ENCODE measurements at places on chromosomes 11 and 22.
A peak's percentile ranks its signal among the peaks of the same experiment; 100 is the strongest.

DNA sequence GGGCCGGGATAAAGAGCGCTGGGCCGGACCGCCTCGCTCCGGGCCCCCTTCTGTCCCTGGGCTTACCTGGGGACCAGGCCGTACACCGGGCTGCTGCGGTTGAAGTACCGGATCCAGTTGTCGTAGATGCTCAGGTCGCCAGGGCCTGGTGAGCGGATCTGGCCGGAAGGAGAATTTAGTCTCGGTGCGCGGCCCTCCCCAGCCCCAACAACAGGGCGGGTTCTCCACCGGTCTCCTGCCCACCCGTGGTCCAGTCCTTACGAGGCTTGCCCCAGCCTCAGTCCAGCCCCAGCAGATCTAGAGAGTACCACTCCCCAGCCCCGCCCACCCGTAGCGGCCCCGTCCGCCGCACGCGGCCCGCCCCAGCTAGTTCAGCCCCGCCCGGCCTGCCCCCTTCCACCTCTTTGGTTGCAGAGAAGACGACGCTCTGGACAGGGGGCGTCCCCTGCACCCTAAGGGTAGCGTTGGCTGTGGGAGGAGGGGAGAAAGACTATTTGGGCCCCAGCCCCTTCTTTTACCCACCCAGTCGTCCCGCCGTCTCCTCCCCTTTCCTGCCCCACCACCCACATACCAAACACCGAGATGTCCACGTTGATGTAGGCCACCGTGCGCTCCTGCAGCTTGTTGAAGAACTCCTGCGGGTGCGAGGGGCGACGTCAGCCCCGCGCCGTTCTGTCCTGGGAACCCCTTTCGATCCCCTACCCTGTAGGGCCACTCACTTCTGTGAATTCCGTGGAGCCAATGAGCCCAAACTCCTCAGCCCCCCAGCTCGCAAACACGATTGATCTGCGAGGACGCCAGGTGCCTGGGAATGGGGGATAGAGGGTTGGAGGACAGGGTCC is 6.8 kb downstream of the SAC3D1 start:
- H3K36me3 ChIP-seq, result peaks cover 14% of the 10 kb centered on the region
- no peaks in the 10 kb centered on the region for H3K4me1 ChIP-seq
- no peaks in the 10 kb centered on the region for H3K27me3 ChIP-seq
- DNase-seq, result peak; percentile 5

DNA sequence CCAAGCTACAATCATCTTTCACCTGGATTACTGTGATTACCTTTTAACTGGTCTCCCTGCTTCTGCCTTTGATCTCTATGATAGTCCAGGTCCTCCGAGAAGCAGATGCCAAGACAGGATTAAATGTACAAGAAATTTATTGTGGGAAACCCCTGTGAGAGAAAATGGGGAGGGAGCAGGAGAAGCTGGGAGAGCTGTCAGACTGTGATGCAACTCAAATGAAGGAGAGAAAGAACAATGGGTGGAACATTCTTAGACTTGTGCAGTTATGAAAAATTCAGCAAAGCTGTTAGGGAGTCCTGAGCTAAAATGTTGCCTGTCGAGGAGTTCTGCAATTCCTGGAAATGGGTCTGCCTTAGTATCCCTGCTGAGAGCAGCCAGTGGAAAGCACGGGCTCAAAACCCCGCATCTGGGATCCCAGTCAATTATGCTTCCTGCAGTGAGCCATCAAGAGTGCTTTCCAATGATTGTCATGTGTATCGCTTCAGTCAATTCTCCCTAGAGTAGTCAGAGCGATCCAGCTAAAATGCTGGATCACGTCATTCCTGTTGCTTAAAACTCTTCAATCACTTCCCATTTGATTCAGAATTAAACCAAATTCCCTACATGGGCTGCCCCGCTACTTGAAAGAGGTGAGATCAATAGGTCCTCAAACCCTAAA is 16.5 kb upstream of the CSTF3 start:
- DNase-seq, result no peak
- H3K4me3 ChIP-seq, result no peak overlapping the region
- no peaks in the 10 kb centered on the region for H3K36me3 ChIP-seq
- no peaks in the 10 kb centered on the region for H3K27me3 ChIP-seq
- no peak overlapping the region for H3K27ac ChIP-seq

DNA sequence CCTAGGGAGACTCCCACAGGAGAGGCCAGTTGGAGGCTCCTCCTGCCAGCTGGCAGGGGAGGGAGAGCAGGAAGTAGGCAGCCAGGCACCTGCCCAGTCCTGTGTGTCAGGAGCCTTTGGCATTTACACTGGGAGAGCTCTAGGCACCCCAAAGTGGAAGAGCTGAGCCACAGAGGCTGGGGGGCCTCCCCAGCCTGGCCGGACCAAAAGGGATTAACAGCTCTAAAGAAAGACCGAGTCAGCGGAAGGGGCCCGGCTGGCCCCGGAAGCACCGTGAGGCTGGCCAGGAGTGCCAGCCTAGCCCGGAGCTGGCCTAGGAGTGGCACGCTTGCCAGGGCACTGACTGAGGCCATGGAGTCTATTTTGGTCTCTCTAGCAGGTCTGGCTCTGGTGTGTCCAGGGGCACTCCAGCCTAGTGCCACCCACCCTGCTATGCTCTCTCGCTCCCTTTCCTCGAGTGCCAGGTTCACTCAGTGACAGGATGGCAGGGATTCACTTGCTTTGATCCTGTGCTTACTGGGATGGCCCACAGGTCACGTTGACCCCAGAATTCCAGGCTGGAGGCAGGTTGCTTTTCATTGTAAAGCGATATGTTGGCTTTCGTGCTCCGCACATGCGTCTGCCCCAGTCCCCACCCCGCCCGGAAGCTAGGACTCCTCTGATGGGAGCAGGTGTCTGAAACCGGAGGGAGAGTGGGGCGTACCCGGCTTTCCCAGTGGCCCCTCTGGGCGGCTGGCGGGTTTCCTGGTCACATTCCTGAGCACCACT is 3.3 kb upstream of the KMT5B start:
- no peaks in the 10 kb centered on the region for H3K36me3 ChIP-seq
- H3K27ac ChIP-seq, result no peak overlapping the region
- H3K4me3 ChIP-seq, result no peak overlapping the region
- no peak for DNase-seq
- peaks cover 14% of the 10 kb centered on the region for H3K4me1 ChIP-seq
- no peaks in the 10 kb centered on the region for H3K27me3 ChIP-seq

- H3K27me3 ChIP-seq, result no peaks in the 10 kb centered on the region
- H3K4me3 ChIP-seq, result no peak overlapping the region
These were observed 954.5 kb downstream of the BRD1 start for GRCh38 chr22:48873191-48873520.
